Forelimb muscle (tissue), 1 donor: ENCODE measurements at places on chromosomes 2 and 18.

DNA sequence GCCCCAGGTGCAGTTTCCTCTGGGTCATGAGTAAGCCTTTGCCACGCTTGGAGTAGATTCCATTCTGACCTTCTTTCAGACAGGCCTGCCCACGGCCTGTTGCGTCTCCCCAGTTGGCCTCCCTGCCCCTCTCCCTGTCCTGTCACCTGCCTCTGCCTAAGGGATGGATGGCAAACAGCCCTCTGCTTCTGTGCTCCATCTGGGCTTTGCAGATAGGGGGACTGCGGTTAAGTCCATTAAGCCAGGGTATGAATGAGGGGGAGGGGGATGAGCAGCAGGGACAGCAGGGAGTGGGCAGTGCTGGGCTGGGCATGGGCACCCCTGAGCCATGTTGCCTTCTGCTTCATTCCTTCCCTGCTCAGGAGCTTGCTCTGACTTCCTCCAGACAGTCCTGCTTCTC lies 37.6 kb upstream of the B3GNT7 start:
- DNase-seq: no peak

DNA sequence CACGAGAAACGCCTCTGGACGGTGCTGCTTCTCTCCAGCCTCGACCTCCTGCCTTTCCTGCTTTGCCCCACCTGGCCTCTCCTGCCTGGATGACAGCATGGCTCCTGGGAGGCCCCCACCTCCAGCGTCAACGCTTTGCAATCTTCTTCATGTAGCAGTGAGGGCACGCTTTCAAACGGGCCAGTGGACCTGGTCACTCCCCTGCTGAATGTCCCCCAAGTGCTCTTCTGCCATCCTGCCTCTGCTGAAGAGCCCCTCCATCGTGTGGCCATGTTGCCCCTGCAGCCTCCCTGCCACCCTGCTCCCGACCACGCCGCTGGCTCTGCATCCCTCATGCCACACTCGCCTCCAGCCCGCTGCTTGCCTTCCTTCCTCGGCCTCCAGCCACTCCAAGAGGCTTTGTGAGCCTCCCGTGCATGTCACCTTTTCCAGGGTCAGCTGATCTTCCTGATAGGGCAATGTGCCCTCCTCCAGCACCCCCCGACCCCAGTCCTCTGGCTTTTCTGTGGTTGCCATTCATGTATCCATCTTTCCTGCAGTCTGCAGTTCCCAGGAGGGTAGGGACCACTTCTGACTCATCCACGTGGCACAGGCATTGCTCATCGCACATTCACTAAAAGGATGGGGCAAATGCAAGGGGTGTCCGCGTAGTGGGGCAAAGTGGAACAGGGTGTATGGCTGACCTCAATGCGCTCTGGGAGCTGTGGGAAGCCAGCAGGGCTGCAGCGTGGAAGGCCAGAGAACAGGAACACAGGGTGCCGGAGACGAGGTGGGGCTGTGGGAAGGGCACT lies 268.8 kb downstream of the TWIST2 start:
- DNase-seq: no peak

DNA sequence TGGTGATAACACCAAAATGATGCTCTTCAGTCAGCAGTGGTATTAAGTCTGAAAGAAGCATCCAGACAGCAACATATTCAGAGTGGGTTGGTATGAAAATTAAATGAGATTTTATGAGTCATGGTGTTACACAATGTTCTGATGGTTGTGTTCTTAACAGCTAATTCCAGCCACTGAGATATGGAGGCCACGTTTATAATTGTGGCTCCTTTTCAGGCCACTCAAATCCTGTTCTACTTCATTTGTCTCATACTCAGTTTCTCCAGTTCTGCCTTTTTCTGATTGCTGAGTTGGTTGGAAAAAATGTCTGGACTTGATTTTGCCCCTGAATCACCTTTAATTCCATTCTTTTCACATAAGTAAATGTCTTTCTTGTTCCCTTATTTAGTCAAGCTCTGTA lies 162.7 kb upstream of the COL3A1 start:
- DNase-seq: no peak

GRCh38 chr2:103873716-103874351 lies 980.1 kb upstream of the POU3F3 start:
- no peak for DNase-seq

GRCh38 chr2:119440501-119440870 lies 8.8 kb downstream of the TMEM37 start:
- no peak for DNase-seq

DNA sequence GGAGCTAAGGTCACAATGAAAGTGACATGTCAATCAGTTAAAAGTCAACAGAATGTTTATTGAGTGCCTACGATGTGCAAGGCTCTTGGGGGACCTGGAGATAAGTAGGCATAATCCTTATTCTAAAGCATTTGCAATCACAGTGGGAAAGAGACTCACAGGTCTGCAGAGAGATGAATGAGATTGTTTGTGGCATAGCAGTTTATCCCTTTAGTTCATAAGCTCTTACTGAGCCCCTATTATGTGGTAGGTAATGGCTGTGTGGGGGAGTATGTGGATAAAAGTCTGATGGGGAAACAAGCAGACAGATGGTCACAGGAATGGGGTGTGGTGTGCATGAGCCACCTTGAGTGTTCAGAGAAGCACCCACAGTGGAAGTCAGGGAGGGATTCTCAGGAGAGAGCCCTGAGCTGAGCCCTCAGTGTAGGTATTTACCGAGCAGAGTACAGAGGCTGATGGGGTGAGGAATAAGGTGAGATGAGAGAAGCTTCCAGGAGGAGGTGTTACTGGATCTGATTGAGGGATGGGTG lies 48.1 kb downstream of the EMILIN2 start:
- DNase-seq: no peak

DNA sequence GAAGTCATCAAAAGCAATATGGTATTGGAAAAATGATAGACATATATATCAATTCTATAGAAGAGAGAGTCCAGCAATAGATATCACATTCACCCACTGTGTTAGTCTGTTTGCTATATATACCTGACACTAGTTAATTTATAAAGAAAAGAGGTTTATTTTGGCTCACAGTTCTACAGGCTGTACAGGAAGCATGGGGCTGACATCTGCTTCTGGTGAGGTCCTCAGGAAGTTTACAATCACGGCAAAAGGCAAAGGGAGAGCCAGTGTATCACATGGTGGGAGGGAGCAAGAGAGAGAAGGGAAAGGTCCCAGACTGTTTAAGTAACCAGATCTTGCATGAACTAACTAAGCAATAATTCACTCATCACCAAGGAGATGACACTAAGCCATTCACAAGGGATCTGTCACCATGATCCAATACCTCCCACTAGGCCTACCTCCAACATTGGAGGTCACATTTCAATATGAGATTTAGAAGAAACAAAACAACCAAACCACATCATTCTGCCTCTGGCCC lies 470.6 kb downstream of the METTL4 start:
- DNase-seq: no peak

DNA sequence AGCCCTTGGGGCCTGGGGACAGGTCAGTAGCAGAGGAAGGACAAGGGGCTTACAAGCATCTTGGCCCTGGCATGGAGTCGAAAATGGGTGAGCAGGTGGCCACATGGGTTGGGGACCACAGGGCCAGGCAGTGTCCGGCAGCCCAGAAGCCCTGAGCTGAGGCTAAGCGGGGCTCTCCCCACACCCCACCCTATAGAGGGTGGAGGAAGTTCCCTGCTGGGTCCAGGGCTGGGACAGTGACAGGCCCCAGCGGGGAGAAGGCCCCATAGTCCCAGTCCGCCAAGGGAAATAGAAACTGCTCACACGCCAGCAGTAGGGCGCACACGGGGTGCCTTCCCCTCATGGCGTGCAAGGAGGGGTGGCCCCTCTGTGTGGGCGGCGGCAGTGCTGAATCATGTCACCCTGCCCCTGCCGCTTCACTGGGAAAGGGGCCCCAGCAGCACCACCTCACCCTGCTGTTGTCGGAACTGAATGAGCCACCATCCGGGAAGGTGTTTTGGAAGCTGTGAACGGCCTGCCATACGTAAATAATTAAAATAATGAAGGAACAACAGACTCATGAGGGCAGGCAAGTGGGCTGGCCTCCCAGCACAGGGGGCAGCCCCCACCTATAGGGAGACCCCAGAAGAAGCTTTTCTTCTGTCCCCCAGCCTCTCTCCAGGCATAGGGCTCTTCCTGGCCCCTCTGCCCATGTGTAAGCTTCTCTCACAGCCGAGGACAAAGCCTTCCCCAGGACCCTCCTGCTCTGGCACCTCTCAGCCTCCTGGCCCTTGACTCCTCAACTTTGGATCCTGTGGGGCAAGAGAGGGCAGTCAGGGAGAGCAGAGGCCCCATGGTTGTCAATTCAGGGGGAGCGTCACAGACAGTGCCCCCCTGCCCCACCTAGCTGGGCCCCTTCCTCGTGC lies 12.7 kb upstream of the DUSP2 start:
- no peak for DNase-seq

GRCh38 chr2:118835746-118836410 lies 11.6 kb downstream of the EN1 start:
- no peak for DNase-seq

GRCh38 chr2:160491911-160492371 lies 1.7 kb downstream of the RBMS1 start:
- no peak for DNase-seq

DNA sequence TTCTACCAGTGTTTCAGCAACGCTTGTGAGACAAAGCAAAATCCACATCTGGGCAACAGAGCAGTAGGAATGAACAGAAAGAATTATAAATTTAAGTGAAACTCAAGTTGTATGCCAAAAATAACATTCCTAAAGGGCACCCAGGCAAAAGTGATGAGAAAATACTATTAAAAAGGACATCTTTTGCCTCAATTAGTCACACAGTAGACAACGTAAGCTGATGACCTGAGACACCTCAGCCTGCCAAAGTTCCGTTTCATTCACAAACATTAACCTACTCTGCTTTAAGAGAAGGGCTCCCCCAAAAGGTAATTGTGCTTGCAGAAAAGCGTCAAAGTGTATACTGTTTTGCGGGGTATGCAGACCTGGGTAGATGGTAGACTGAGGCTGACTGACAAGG lies 7.2 kb downstream of the HDLBP start:
- DNase-seq: no peak

DNA sequence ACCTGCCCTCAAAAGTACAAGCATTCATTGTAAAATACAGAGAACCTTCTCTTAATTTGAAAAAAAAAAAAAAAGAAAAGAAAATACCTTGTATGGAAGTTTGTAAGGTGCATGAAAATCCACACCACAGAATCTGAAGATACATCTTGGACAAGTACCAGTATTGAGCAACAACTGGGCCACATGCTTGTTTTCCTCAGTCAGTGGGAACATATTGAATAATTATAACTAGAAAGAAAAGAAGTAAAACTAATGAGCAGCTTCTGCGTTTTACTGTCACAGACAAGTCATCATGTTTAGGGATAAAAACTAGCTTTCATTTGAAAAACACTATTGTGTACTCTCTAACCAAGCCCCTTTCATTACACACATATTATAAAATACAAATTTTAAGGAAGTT lies 5.8 kb upstream of the PEX13 start:
- no peak for DNase-seq

DNA sequence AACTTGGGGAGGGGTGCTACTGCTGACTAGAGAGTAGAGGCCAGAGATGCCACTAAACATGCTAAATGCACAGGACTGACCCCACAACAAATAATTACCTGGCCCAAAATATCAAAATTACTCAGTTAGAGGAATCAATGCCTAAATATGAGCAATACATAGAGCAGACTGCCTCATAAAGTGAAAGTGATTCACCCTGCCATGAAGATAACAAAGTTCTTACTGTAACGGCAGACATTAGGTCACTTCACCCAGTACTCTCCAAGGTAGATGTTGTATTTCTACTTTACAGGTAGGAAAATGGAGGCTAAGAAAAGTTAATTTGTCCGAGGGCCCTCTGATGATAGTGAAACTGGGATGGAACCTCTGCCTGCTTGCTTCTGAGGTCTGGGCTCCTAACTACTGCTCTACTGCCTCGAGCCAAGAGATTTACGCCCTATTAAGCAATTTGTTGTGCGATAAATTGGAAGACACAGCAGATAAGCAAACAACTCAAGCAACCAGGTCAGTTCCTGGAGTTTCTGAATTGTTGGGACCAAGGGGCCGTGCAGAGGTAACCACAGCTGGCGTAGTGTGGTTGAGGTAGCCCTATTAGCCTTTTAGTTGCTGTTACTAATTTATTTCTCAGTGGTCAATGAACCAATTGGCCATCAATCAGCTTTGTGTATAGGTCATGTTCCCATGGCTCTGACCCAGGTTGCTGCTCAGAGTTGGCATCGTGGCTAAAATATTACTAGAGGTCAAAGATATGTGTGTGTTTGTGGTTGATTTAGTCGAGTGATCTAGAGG lies 4.8 kb downstream of the DHRS9 start:
- no peak for DNase-seq

GRCh38 chr2:32947484-32948143 lies 861 bp downstream of the LTBP1 start:
- no peak for DNase-seq

DNA sequence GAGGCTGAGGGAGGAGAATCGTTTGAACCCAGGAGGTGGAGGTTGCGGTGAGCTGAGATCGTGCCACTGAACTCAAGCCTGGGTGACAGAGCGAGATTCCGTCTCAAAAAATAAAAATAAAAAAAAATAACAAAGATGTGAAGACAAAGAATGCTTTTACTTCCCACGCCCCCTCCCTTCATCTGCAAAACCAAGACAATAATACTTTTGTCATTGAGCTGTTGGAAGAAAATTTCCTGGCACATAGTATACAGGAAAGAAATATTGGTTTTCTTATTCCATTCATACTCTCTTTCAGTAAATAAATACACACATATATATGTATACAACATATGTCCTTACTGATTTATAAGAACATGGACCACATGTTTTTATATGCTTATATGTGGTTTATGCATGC lies 12.2 kb downstream of the GREB1 start:
- DNase-seq: no peak

DNA sequence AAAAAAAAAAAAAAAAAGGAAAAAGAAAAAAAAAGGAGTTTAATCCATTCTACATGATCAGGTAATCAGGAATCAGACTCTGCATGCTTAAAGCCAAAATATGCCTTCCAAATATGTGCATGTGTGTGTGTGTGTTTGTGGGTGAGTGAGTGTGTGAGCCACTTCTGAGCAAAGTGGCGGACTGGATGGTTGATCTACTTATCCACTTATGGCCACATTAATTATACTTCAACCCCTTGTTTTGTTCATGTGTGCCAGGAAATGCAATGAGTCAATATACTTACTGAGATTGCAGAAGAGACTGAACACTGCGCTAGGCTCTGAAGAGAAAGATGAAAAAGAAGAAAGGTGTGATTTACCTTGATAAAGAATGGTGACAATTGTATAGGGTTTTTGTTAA lies 586.5 kb upstream of the NXPH2 start:
- no peak for DNase-seq

- DNase-seq: no peak
Observed at GRCh38 chr2:138949517-138949916, 169.3 kb upstream of the NXPH2 start.

DNA sequence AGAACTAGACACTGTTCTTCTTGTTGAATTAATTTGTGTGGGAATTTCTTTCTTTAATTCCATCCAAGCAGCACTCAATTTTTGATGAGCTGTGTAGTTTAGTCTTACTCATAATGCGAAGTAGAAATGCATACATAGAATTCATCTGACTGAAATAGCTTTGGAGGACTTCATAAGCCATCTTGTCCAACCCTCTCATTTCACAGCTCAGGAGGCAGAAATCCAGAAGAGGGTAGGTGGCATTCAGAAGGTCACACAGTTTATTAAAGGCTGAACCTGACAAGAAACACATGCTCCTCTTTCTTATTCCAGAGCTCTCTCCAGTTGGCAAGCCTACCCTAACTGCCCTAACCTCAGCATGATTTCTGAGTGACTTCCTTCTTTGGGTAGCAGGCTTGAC lies 169.2 kb upstream of the NOSTRIN start:
- no peak for DNase-seq

GRCh38 chr18:10291568-10291981 lies 162.9 kb upstream of the APCDD1 start:
- DNase-seq: no peak

- no peak for DNase-seq
Observed at GRCh38 chr2:230569298-230569697, 143.3 kb upstream of the CAB39 start.
